GM03348 (cell line): ENCODE measurements at places on chromosomes 3 and 15.

GRCh38 chr3:87426918-87427317, 150.5 kb upstream of the POU1F1 start:
- peak; percentile 52 for DNase-seq

GRCh38 chr3:87706176-87706575, 352.6 kb downstream of the CGGBP1 start:
- DNase-seq = peak; percentile 8

- DNase-seq = no peak
Observed at GRCh38 chr15:96735632-96736240, 405.2 kb downstream of the NR2F2 start.

GRCh38 chr3:126051234-126051633, 32.7 kb downstream of the SLC41A3 start:
- DNase-seq = no peak

- no peak for DNase-seq
Observed at GRCh38 chr15:40828447-40829036, at the start of gene PPP1R14D. TSS of gene PPP1R14D (minus strand) at chr15:40828708. CDS start at chr15:40828641, 67 bp downstream.

DNA sequence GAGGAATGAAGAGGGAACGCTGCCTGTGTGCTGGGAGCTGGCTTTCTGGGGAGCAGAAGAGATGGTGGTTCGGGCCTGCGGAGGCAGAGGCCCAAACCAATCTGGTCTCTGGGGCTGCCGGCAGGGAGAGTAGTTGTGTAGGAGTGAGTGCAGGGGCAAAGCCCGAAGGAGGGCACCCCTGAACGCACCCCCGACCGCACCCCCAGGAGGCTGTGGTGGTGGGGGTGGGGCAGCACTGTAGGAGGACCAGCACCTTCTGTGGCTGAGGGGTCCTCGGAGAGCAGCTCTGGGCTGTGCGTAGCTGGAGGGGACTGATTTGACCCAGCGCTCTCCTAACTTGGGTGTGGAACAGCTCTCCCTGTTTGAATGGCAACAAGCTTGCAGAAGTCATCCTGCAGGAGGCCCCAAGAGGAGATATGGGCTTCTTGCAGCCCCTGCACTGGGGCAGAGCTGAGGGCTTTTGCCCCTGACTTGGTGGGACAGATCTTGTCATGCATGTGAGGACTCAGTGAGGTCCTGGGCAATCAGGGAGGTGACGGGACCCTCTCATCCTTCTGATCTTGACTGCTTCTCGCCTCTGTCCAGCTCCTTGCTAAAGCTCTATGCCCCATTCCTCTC, 26.1 kb downstream of the C15orf39 start:
- no peak for DNase-seq

- DNase-seq = no peak
Observed at GRCh38 chr3:48467110-48467454, 20.5 kb downstream of the ATRIP start.

DNA sequence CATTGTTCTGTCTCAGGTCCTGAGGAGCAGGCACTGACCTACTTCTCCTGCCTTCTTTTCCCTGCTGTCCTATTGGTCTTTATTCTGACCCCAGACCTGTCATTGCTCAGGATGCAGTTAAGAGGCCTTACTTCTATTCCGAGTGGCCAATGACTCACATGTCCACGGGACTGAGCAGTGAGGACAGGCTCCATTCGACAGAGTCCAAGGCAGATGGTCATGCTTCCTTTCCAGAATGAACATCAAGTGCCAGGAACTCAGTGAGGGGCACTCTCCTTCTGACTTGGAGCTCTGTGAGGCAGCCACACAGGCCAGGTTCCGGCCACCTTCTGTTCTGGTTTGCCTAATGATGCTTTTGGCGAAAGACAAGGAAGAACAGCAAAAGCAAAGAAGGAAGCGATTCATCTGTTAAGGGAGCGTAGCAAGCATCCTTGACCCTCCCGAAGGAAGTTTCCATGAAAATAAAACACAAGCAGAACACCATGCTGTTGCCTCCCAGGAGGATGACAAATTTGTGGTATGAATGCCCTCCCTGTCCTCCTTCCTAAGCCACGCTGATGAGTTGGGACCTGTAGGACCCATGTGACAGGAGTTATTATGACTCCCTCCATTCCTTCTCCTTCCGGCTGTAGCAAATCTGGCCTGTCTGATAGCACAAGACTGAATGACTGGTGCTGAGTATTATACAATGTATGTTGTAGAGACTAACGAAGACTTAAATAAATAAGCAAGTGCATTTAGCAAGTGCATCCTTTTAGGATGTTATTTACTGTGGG, 14.4 kb upstream of the TPRG1 start:
- DNase-seq = no peak

DNA sequence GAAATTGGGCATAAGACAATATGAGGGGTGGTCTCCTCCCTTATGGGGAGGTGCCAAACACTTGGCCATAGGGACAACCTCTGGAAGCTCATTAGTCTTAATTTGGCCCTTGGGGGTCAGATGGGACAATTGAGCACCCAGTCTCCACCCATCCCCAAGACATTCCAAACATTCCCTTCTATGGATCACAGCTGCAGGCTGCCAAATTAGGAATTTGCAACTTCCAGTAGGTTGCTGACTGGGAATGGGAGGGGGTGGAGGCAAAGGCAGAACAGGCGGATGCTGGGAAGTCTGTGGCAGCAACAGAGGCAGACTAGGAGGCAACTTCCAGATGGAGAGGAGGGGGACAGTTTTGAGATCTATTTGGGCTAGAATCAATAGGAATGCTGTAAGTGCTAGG, 1.4 kb upstream of the PDHB start:
- DNase-seq = peak; percentile 91

DNA sequence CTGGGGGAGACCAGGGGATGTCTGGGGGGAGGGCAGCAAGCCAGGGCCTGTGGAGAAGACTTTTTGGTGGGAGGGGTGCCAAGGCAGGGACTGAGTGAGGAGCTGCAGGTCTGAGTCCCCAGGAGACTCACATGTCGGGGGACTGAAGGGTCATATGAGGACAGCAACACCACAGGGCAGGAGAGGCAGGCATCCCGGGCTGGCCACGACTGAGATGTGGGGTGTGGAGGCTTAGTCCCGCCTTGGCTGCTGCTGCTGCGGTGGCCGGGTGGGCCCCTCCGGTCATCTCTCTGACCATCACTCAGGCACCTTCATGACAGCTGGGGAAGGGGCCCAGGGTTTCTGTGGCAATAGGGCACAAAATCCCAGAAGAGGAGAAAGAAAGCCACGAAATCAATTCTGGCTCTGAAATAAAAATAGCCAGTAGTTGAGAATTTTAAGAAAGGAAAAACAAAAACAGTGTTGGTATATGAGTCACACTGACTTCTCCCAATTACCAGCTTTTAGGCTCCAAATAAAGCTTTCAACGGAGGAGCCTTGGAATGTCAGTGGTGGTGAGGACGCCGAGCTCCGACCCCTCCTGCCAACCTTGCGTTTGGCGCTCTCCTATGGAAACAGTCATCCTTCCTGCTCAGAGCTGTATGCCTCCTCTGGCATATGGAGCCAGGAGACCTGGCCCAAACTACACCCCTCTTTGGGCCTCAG, 52.9 kb upstream of the ITGA11 start:
- DNase-seq = peak; percentile 88

GRCh38 chr3:187919048-187919447, 173.8 kb upstream of the BCL6 start:
- no peak for DNase-seq

GRCh38 chr3:10004960-10005564, 18.4 kb upstream of the EMC3 start:
- no peak for DNase-seq

GRCh38 chr3:140205598-140205997, 270.6 kb downstream of the CLSTN2 start:
- DNase-seq = no peak

- peak; percentile 61 for DNase-seq
Observed at GRCh38 chr3:195774917-195775316, 36.8 kb downstream of the MUC4 start.
